DMS79 treated with DMSO at 0.1 percent for 48 hours (cell line): ENCODE measurements at places on chromosomes 12 and 14.
A peak's percentile ranks its signal among the peaks of the same experiment; 100 is the strongest.

DNA sequence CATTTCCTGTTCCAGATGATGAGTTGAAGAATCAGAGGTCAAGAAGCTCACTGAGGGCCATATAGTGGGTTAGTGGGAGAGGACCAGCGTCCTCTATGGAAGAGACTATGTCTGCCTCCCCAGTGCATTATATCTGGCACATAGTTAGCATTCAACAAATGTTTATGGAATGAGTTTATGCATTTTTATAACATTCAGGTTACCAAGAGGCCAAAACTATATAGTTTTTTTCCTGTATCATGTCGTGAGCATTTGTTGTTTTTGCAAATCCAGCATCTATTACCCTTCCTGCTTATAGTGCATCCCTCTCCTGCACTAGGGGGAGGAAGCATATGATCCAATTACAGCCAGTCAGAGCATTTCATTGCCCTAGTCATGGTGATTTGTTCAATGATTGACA, 60.6 kb downstream of the SUDS3 start:
- no peak for DNase-seq

DNA sequence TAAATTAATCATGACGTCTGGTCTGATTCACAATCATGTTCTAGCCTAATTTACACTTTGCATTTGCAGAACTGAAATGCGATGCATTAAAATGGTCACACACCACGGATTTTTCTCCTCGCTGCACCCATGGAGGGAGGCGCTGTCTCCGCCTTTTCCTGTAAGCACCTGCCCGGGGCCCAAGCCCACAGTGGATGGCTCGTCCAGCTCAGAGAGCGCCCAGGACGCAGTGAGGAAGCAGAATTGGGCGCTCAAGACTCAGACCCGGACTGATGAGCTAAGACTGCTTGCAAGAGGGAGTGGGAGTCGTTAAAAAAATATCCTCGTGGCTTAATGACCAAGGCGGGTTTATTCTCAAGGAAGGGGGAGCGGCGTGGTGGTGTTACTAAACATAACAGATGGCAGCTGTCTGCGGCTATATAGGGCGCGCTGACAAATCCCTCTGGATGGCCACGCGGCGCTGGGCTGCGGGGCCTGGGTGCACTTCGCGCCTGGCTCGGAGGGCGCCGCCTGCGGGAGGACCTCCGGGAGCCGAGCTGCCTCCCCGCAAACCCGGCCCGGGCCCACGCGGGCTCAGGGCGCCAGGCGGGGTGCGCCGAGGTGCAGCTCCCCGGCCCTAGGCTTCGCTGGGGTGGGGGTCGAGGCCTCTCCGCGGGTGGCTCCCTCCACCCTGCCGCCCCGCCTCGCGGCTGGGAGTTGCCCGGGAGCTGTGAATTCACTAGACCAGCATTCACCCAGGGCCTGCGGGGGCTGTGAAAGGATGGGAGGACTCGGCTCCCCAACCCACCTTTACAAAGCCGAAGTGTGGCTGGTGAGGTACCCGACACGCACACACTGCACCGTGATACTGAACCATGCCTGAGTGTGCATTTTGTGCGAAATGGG, 78.7 kb downstream of the PPM1A start:
- DNase-seq = peak; percentile 77

GRCh38 chr14:93932642-93933041, 5.5 kb downstream of the FAM181A start:
- DNase-seq = no peak

GRCh38 chr12:95193139-95193538, 24.1 kb downstream of the FGD6 start:
- DNase-seq = no peak

DNA sequence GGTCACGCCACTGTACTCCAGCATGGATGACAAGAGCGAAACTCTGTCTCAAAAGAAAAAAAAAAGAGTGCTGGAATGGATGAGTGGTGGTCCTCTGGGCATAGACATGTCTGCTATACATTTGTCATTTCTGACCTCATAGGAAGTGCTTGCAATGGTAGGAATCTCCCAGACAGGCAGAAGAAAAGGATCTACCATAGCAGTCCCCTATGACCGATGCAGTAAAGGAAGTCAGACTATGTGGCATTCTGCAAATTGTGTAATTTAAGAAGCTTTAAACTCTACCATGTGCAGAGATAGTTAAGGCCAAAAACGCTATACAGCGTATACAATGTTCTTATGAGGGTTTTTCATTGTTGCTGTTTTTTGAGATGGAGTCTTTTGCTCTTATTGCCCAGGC, 24.7 kb upstream of the RAP1B start:
- no peak for DNase-seq

- peak; percentile 64 for DNase-seq
These were observed 12.2 kb downstream of the GPR84 start for GRCh38 chr12:54352022-54352531.

GRCh38 chr12:120962532-120963020, 15.8 kb upstream of the HNF1A start:
- no peak for DNase-seq

DNA sequence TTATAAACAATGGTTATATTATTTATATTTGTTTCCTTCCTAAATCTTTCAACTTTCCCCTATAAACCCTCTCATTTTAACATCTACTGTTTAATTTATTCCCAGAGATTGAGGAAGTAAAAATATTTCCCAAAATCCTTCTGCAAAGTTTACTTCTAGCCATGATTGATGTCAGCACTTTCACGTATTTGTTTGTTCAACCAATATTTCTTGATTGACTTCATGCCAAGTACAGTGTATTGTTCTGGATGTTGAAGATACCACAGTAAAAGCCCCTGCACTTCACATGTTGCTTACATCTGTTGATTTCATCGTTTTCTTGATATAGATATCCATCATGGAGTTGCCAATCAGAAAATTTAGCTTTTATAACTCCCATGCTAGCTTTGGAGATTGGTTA, 81.8 kb downstream of the TTLL5 start:
- no peak for DNase-seq

DNA sequence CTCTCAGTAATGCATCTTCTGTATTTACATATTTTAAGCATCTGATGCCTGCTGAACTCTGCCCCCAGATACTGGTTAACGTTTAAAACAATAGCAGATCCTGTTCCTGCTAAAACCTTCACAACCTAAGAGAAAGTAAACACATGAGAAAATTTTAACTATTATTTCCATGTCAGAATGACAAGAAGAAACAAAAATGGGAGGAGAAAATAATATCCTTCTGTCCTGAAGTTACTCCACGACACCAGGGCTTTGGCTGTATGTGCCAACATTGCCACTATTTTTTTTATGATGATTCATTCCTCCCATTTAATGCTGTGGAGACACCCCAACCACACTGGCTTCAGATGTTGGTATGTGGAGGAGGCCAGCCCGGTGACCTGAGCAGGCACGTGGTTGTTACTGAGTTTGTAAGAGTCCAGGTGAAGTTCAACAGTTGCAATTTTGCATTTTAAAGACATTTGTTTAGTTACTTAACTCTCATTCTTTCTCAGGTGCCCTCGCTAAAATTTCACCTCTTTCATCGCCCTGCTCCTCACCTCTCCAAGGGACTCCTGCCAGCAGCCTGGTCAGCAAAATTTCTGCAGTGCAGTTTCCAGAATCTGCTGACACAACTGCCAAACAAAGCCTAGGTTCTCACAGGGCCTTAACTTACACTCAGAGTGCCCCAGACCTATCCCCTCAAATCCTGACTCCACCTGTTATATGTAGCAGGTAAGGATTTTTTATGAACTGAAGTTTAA, 65.5 kb upstream of the SLCO1C1 start:
- DNase-seq = no peak

DNA sequence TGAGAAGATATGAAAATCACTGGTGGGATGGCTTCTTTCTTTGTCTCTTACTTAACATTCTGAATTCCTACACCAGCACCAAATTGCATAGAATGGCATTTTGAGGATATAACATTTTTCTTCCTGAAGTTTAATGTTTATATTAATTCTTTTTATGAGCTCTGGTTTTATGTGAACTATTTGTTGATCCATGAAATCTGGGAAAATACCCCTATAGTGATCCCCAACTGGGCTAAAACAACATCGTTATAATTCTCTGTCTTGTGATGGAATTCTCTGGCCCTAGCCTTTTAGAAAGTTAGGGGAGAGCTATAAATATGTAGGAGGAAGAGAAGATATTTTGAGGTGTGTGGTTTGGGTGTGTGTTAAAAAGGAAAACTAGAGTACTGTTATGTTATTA, 29.2 kb downstream of the PELI2 start:
- DNase-seq = no peak

DNA sequence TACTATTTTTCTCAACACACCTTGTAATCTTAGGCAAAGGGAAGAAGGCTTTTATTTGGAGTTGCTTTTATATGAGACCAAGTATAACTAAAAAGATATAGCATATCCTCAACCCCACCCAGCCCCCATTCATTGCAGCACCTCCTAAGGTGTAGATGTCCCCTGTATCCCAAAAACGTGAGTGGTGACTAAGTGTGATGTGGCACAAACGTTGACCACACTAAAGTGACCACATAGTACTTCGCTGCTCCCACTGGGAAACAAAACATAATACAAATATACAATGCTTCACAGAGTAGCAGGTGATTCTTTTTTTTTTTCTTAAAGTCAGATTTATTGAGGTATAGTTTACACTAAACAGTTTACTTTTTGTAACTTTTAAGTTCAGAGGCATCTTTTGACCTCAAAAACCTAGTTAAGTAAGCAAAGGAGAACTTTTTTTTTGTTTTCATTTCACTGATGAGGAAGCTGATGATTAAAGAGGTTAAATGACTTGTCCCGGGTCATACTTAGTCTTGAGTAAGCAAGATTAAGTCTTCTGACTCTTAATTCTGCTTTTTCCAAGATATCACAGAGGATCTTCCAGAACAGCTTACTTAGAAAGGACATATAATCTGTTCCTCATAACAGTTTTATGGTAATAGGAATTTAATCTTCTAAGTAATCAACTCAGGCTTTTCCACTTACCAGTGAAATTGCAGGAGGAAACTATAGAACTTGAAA, 245.2 kb upstream of the PLEKHG7 start:
- DNase-seq = no peak

DNA sequence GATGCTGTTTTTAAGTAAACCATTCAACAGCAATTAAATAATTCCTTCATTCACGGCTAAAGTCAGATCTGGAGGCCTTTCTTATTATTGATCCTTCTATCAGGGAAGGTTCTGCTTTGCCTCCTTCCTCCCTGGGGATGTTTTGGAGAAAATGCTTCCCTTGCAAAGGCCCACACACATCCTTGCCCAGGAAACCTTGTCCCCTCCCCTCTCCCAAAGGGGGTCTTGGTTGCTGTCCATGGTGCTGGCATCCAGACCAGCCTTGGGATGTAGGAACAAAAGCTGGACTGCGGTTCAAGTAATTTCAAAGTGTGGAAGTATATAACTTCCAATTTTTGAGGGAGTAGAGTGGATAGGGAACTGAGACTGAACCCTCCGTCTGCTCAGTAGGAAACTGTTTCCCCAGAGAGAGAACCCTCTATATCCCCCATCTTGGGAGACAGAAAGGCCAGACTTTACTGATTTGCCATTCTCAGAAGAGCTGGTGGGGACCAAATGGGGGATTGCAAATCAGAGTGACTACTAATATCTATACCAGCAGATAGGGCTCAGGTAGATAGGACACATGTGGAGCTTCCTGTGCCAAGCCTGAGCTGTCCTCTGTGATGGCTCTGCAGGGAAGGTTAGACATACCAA, 5.6 kb downstream of the MARCHF9 start:
- no peak for DNase-seq

DNA sequence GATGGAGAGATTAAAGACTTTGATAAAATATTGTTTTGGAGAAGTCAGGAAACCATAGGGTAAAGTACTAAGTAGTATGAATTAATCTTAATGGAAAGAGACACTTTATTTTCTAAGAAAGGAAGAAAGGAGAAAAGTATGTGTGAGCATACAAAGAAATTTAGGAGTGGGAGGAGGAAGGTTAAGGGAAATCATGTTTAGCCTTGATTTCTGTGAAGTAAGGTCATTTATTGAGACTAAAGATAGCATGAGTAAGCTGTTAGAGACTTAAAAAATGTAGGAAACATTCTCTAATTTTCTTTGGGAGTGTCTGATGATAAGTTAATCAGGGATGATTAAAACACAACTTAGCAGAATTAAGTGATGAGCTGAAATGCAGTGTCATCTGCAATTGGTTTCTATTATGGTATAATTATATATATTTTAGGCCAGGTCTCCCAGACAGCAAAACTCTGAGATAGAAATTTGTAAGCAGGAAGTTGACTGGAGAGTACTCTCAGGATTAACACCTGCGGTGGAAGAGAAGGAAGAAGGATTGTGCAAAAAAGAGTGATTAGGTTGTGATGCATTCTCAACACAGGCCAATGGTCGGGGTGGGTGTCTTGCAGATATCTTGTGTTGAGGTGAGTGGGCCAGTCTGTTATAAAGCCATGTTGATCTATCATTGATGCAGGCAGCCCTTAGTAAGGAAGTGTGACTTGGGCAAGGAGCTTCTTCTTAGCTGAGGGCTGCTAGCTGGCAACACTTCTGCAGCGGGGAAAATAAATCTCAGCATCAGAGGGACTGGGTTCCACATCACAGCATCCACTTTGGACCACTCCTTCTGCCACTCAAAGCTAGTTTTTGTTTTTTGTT, 256.2 kb downstream of the AEBP2 start:
- DNase-seq = no peak

GRCh38 chr12:22598763-22599161, 26.2 kb upstream of the ETNK1 start:
- DNase-seq = no peak

GRCh38 chr14:35338731-35339405, 46.7 kb downstream of the PSMA6 start:
- DNase-seq = no peak

DNA sequence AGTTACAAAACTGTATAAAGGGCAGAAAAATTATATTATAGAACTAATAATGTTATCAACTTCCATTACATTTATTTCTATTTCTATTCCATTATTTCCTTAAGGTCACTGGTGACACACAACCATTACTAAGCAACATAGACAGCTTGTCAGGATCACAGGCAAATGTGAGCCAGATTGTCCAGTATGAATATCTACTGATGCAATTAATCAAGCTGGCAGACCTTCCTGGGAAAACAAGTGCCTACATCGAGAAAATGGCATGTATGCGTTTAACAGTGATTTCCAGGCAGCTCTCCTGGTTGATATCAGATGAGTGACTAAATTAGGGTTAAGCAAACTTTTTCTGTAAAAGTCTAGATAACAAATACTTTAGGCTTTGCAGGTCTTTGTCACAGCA, 36.9 kb upstream of the TSPAN8 start:
- no peak for DNase-seq
